Stimulated activated CD8-positive, alpha-beta memory T cell treated with anti-CD3 and anti-CD28 coated beads, Interleukin-4, amount 100 ng/mL, for 4 hours (primary cell): ENCODE measurements at places on chromosomes 3 and 15.

GRCh38 chr15:70362350-70362749, 264.6 kb upstream of the TLE3 start:
- DNase-seq, result no peak

GRCh38 chr3:124429129-124429815, 301.0 kb upstream of the UMPS start:
- DNase-seq, result no peak

GRCh38 chr3:54476891-54477290, 354.5 kb downstream of the CACNA2D3 start:
- DNase-seq, result no peak

DNA sequence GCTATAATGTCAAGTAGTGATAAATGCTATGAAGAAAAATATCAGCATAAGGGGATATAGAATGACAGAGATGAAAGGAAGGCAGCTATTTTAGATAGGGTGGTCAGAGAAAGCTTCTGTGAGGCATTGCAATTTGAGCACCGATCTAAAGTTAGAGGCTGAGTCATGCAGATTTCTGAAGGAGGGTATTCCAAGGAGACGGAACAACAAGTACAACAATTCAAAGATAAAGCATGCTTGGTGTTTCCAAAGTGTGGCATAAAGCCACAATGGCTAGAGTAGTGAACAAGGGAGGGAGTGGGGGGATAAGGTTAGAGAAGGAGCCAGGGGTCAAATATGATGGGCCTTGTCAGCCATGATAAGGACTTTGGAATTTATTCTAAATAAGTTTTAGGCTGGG, 71.9 kb downstream of the PFN2 start:
- no peak for DNase-seq

- DNase-seq, result no peak
These were observed 146.8 kb downstream of the EPHB1 start for GRCh38 chr3:134941820-134942219.

DNA sequence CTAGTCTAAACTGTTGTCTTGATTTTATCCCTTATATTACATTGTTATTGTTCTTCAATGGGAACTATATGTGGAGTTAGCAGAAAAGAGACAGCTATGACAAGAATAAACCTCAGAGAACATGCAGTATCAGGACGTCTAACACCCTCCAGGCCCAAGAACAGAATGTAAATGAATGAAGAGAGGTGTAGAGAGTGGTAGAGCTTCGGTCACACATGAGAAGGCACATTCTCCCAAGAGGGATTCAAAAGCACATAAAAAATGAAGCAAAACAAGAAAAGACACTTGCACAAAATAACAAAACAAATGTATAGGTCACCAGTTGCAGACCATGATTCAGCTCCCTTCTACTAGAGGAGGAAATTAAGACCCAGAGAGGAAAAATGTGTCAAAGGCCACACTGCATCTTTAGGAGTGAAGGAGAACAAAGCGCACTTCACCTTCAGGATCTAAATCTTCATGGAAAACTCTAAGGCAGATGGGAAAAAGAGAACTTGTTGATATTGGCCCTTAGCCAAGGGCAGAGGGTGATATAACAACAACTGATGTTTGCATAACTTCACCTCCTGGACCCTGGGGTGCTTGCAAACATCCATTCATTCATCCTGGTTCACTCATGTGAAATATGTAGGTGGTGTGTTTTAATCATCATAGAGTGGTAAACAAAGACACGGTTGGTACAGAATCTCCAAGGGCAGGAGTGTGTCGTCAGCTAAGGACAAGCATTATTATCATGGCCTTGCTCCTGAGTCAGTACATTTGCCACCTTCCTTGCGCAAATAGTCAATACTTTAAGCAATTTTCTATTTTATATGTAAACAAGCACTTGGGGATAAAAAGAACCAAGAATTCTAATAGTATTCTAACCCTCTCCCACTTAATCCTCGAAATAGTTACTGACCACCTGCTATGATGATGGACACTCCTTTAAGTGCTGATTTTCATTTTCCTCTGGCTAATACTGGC, 8.8 kb downstream of the NEK10 start:
- no peak for DNase-seq

- no peak for DNase-seq
These were observed 27.8 kb upstream of the ADGRG7 start for GRCh38 chr3:100581650-100582049.

GRCh38 chr15:66126456-66126855, 127.1 kb downstream of the MEGF11 start:
- DNase-seq, result no peak

DNA sequence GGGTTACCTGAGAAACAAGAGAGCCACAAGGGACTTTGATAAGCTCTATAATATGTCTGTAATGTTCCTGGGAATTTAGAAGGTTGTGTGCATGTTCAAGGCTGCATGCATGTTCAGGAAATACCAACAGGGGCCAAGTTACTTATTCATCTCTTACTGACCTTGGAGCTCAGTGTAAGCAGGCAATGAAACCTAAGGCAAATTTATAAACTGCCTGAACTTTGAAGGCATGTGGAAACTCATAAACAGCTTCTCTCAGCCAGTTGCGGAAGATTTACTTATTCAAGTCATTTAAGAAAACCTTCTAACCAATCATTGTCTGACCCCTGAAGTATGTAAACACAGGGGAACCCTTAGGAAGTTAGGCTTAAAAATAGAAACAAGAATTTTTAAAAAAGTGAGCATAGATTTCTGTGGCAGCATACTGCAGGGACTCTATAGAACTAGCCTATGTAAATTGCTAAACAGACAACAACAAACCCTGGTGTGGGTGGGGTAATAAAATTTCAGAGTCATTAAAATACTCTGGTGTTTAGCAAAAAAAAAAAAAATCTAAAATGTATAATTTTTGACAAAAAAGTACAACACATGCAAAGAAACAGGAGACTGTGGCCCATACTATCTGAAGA, 57.2 kb downstream of the SLC15A2 start:
- DNase-seq, result no peak

DNA sequence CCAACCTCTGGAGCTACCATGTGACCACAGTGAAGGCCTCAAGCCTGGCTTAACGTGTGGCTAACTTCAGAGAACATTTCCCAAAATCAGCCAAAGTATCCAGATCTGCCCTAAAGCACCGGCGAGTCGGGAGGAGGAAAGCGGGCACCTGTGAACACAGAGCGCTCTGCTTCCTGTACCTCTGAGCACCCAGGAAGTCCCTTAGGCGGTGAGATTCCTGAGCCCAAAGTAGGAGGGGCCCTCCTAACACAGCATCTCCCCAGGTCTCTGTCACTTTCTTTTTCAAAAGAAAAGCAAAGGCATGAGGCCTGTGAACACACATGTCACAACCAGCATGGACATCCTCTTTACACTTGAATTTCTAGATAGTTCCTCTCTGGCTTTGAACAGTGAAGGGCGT, 944 bp upstream of the EIF4E3 start:
- no peak for DNase-seq

- DNase-seq, result no peak
These were observed 467.7 kb downstream of the GABRG3 start for GRCh38 chr15:27438403-27439375.

GRCh38 chr3:179068779-179069530, 2.7 kb downstream of the ZMAT3 start:
- no peak for DNase-seq

- no peak for DNase-seq
These were observed 758 bp upstream of the SNX33 start for GRCh38 chr15:75646944-75647364.

DNA sequence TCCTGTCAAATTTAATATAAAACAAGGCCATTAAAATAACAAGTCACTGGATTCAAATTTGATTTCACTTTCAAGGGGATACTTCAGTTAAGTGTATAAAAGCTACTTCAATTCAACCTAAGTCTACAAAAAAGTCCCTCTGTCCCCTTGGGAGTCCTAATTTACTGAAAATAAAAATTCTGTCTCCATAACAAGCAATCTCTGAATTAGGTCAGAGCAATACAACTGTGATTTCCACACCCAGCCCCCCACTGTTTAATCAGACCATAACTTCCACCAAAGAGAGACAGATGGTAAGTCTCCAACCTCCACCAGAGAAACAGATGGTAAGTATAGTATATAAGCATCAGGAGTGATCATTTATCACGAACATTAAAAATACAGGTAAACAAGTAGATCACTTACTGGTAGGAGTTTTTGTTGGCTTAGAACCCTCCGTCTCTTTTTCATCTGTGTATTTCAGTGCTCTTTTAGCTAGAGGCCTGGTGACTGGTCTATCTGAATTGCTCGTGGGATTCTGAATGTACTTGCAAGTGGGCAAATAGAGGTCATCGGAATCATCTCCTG, 12.1 kb downstream of the SGO1 start:
- no peak for DNase-seq

- DNase-seq, result no peak
These were observed 10.4 kb downstream of the PTPRG start for GRCh38 chr3:61571516-61572336.

GRCh38 chr3:42819351-42819965, 10.2 kb downstream of the ACKR2 start:
- DNase-seq, result no peak

DNA sequence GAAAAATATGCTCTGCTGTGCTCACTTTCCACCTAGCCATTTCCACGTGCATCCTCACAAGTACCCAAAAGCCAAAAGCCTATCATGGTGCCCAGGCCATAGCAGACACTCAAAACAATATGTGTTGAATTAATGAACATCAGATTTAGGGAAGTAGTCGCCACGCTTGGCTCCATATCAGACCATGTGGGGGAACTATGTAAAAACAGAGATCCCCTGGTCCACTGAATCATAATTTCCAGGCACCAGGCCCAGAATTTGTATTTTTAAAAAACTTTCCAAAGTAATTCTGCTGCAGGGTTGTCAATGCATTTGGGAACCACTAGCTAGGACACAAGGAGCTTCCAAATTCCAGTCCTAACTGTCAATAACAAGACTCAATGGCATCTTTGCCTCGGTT, 77.3 kb downstream of the CNTN3 start:
- DNase-seq, result no peak

- no peak for DNase-seq
These were observed 132.3 kb downstream of the FAM43A start for GRCh38 chr3:194817936-194818335.

DNA sequence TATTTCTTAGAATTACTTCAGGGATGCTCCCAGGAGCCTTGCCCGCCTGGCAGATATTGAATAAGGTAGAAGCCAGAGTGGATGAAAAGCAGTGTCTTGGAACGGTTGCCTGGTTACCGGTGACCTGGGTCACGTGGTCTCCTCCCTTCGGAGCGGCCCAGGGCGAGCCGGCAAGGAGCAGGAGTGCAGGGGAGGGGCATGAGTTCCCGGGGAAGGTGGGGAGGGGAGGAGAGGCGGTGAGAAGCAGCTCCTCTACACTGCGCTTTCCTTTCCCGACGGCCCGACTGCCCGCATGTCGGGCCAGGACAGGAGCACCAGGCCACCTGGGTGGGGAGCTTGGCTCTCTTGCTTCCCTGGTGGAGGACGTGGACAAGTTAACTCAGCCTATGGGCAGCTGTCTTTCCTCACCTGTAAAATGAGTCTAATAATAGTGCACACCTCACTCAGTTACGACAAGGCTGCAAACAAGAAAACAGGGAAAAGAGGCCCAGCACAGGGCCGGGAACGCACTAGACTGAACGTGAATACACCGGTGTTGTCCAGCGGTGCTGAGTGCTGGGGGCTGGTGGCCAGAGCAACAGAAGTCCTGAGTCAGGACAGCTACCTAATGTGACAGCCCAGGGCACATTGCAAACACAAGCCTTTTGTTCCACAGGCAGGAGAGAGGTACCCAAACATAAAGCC, 198.3 kb downstream of the ADAMTS9 start:
- no peak for DNase-seq

- DNase-seq, result no peak
These were observed 260.3 kb upstream of the TPM1 start for GRCh38 chr15:62782071-62782841.

- no peak for DNase-seq
These were observed 271.6 kb upstream of the CBLB start for GRCh38 chr3:106140431-106140830.

DNA sequence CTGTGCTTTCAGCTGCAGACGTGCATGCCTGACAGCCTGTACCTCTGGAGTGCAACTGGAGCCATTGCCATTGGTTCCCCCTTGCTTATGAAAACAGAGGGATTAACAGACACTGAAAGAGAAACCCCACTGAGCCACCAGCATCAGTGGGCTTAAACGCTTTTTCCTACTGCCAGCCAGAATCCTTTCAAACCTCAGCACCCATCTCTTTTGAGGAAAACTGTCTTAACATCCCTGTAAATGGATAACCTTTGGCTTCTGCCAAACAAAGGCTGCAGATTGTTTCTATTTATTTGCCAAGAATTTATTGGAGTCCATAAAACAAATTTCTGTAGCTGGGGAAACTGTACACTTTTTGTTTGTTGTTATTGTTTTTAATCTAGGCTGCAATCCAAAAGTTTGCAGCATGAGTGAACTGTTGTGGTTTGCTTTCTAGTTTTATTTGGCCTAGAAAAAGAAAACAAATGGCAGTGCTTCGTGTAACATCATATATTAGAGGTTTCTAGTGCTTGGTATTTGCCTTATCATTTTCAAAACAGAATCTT, 369.2 kb upstream of the IL12A start:
- DNase-seq, result no peak

- DNase-seq, result no peak
These were observed 6.1 kb downstream of the CDHR4 start for GRCh38 chr3:49793486-49794085.

GRCh38 chr3:142337994-142338393, 109.8 kb downstream of the XRN1 start:
- no peak for DNase-seq

- DNase-seq, result no peak
These were observed 11.2 kb downstream of the ANP32A start for GRCh38 chr15:68809517-68809916.

GRCh38 chr15:98397419-98397818, 250.9 kb upstream of the IGF1R start:
- no peak for DNase-seq

GRCh38 chr15:81188354-81188753, 8.3 kb upstream of the IL16 start:
- DNase-seq, result no peak

- DNase-seq, result no peak
These were observed 45.3 kb upstream of the EIF5A2 start for GRCh38 chr3:170953736-170954135.

DNA sequence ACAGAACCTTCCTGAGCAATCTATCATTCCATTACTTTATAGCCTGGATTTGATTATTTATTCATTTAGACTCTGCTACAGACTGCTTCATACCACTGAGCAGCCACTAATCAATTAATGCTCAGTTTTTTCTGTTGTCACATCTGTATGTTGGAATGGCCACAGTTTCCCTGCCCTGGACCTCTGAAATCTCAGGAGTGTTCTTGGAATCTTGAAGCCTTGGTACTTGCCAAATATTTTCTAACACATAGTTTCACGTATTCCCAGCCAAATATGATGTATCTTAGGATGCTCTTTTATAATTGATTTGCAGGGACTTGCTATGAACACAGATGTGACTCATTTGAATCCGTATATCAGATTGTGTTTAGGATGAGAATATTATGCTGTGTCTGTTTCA, 225.8 kb downstream of the TAFA4 start:
- DNase-seq, result no peak
